Heart right ventricle (tissue), 16 donors: ENCODE measurements at places on chromosomes 3 and 15. TPM values are rescaled to one million over a fixed set of nuclear protein-coding genes. Genes with fewer than 3 reads are reported as not detected.
A peak's percentile ranks its signal among the peaks of the same experiment; 100 is the strongest.

GRCh38 chr3:13300546-13301285 lies 119.4 kb downstream of the NUP210 start:
- no peak for DNase-seq

MYO5A gene
- polyA plus RNA-seq = 3.7 TPM

GRCh38 chr15:25056484-25057425 lies 102.0 kb downstream of the SNRPN start:
- no peak for DNase-seq

GRCh38 chr3:2603692-2604289 lies 505.1 kb downstream of the CNTN4 start:
- DNase-seq = no peak

DNA sequence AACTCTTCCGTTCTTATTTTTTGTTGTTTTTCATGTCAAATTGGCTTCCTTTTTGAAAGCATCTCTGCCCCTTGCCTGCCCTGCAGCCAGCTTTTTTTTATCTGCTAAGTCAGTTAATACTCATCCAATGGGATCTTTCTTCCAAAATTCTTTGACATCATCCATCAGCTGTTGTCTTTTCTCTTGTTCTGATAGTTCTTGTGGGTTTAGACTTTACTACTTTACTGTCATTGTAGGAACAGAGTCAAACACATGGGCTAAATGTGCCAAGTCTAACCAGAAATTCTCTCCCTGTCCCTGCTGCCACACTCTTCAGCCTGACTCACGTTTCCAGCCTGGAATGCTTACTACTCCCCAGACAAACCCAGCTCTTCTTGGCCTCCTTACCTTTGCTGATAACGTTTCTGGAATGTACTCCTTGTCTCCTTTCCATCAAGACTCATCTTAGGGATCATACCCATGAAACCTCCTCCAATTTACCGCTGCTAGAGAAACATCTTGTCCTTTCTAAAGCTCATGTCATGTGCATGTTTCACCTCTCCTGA lies 10.7 kb upstream of the VPS8 start:
- DNase-seq = no peak

GRCh38 chr3:94416768-94417167 lies 353.9 kb downstream of the NSUN3 start:
- no peak for DNase-seq

GRCh38 chr3:180036671-180037455 lies at the start of gene PEX5L:
TSS of gene PEX5L (minus strand) at chr3:180036937. CDS start at chr3:180036599, 338 bp downstream.
- DNase-seq = peak; percentile 10

CALML4 gene
- polyA plus RNA-seq = 5.9 TPM

PIK3CB gene
- polyA plus RNA-seq = 8.1 TPM

DNA sequence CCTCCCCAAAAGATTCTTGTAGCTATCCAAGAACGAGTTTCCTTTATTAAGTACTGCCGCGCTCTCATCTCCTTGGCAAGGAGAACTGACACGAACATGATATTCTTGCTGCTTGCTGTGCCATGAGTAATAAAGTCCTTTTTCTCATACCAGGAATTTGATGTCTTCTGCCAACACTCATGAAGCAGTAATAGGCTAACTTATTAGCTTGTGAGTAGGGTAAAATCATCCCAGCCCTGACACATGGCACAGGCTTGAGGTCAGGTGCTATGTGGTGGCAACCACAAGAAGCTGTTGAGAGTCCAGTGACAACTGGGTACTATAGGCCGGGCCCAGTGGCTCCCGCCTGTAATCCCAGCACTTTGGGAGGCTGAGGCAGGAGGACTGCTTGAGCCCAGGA lies 22.7 kb upstream of the UBXN7 start:
- DNase-seq = no peak

DNA sequence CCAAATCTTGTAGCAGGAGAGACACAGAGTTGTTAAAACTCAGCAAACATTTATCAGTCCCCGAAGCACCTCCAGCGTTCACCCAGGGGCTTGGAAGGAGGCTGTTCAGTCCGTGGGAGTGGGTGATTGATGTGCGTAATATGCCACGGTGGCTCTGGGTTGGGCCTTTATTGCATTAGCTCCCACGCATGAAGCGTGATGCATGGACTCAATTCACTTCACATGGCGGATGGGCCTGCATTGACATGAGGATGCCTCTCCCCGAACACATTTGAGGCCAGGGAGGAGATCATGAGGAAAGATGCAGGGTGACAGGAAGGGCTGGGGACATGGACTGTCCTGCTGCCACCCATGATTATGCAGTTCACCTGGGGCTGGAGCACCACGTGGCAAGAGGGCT lies 126.5 kb downstream of the FAM43A start:
- DNase-seq = no peak

DNA sequence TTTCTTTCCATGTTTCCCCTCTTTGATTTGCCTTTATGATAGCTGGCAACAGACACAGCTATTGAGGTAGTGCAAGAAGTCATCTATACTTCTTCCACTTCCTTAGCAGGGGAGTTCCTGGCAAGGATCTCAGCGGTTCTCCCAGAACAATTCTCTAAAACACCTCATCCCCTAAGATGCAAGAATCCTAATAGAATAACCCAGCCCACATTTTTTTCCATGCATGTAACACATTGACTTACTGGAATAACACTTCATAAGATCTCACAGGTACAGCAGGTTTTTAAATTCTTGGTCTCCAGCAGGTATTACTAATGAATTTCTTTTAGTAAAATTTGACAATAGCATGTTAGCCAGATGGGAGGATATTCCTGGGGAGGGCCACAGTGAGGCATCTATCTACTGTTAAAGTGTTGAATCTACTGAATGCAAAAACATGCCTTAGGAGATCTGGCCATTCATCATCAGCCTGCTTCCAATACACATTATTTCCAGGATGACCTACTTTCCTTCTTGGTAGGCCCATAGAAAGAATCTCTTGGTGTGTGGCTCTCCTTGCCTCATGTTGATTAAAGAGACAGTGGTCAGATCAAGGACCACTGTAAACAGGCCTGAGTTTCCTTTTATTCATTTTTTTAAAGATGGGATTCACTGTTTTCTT lies 78.5 kb downstream of the RAD18 start:
- DNase-seq = no peak

DNA sequence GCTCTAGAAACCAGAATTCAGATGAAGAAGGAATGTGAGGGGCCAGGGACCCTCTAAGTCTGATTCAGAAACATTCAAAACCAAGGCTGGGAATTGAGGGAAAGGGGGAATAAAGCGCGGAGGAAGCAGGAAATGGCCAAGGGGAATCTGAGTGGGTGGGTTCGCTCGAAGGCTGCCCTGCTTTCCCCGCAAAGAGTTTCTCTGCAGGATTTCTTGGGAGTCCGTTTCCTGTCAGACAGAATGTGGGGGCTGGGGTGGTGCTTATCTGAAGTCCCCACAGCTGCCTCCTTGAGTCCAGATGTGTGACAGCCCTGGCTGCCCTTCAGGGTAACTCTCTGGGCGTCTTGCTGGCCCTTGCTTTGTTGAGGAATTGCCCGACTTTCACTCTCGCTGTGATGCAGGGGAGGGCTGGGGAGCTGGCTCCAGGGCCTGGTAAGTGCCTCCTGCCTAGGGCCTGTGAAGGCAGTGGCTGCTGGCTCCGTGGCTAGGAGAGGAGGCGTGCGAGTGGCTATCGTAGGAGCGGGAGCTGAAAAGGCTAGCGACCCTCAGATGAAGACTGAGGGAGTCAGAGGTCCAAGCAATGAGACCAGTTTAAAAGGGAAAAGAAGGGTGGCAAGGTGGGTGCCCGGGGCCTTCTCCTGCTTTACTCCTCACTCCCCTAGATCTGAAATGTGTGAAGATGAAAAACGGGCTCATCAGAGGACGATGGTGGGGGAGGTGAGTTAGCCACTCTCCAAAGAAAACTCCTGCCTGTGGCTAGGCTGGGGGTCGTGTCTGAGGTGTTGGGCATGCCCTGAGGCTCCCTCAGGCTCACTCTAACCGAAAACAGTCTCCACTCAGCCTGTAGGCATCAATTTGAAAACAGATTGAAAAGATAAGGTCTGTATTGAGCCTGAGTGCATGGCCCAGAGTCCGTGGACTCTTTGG lies 143.9 kb upstream of the UMPS start:
- no peak for DNase-seq

GRCh38 chr3:155385896-155386625 lies 92.6 kb upstream of the STRIT1 start:
- no peak for DNase-seq

DNA sequence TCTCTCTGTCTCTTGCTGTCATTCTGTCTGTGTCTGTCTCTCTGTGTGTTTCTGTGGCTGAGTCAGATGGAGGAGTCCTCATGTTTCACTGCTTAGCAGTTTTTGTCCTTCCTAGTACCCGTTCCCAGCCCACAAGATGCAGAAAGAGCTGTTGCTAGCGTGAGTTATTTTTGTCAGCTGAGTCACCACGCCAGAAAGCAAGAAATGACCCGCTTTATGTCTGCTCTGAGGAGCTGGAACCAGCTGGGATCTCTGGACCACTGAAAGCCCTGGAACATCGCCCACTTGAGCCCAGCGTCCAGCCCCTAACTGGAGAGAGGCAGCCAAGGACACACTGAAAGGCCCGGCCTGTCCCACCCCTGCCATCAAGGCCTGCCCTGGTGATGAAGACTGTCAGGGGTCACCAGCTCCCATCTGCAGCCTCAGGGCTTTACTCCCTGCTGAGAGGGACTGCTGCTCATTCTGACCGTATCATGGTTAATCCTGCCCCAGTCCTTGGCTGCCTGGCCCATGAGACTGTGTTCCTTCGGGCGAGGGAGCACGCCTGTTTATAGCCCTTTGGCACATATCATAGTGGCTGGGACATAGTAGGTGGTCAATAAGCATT lies 101.7 kb upstream of the TPM1 start:
- peak; percentile 85 for DNase-seq

CCRL2 gene
- polyA plus RNA-seq = 1.9 TPM

GRCh38 chr3:111652492-111653180 lies 57.5 kb upstream of the ZBED2 start:
- no peak for DNase-seq

DNA sequence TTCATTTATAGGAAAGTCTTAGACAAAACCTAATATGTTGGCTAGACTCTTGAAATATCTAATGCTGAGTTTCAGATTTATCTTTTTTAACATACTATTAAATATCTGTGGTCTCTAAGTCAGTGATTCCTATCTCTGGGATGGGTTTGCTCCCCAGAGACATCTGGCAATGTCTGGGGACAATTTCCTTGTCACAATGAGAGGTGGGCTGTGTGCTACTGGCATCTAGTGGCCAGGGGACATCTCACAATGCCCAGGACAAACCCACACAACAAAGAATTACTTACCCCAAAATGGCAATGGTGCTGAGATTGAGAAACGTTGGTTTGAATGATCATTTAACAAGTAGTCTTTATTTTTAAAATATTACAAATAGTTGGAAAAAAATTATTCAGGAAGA lies 602.1 kb downstream of the MAGI1 start:
- DNase-seq = no peak

SI gene
- polyA plus RNA-seq = not detected
